ENCODE measurements at places on chromosomes 16 and 17.

GRCh38 chr16:82523815-82524214 is 103.0 kb upstream of the CDH13 start:
- no peak for DNase-seq

DNA sequence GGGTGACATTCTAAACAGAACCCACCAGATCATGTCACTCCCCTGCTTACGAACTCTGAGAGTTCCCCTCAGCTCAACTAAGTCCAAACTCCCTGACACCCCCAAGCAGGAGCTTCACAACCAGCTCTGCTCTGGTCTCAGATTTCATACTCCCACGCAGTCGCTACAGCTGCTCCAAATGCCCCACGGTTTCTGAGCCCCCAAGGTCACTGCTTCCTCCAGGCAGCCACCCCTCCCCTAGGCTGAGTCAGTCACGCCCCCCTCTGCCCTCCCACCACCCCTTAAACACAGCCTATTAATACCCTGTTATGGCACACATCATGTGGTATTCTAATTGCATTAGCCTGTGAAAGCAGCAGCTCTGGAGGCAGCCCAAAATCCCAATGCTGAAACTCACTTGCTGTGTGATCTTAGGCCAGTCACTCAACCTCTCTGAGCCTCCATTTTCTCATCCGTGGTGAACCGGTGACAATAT is 51.5 kb downstream of the GSG1L start:
- DNase-seq = no peak

GRCh38 chr16:57127037-57127763 is 34.8 kb downstream of the CPNE2 start:
- DNase-seq = no peak

GRCh38 chr17:56708220-56708558 is 114.7 kb downstream of the NOG start:
- DNase-seq = no peak

DNA sequence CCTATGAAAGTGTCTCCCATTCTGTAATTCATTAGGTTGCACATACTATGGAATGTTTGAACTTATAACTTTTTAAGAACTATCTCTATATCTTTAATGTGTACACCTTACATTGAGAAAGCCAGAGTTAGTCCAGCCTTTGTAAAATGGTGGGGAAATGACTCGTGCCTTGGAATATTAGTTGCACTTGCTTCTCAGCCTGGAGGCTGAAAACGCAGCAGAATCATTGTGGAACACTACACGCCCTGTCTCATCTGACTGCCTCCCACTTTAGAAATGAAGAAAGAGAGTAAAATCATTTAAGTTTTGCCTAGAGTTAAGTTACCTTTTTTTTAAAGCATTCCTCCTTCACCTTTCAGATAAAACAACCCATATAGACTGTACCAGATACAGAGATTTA is 90.7 kb upstream of the WSB1 start:
- DNase-seq = no peak

DNA sequence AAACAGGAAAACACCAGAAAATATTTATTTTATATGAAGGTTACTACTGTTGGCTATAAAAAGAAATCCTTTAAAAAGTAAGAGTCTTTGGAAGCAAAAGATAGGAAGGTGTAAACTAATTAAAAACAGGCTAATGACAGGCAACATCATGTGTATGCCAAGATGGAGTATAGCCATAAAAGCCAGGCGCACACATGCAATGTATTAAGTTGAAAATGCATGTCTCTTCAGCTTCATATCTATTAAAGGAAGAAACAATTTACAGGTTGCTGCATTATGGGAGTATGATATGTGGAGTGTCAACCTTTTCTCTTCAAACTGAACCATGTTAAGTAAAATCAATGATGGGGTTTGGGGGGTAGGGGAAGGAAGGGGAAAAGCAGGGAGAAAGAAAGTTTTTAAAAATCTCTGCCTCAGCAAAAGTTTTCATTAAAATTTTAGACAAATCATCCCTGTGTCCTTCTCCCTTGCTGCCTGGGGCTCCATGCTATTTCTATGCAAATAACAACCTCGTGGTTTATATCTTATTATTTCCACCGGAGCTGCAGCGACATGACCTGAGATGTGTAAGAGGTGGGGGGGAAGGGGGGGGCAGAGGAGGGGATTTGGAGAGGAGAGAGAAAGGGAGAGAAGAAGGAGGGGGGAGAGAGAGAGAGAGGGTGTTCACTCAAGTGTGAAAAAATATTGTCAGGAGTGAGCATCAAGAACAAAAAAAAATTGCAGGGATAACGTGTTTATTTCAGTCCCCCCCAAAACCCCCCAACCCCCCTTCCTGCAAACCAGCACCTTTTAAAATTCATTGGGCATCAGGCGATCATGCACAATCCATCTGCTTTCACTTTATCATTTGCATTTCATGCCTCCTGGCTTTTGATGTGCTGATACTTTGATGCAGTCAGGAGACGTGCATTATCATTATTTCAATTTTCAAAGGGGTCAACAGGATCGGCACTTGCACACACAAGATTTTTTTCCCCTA is 197.6 kb downstream of the AATF start:
- DNase-seq = no peak

DNA sequence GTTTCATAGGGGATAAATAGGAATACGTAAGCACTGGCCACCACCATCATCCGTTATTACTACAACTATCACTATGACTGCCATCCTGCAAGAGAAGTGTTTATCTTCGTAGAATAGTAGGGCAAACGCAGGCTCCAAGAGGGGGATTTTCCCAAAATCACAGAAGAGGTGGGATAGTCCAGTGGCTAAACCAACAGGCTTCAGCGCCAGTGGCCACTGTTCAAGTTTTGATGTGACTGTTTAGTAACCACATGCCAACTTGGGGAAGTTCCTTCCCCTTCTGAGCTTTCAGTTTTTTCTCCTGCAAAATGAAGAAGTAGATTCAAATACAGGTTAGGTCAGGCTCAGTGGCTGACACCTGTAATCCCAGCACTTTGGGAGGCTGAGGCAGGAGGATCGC is 60.7 kb upstream of the GRIN2A start:
- no peak for DNase-seq

- no peak for DNase-seq
Observed at GRCh38 chr16:85437166-85438052, 175.7 kb upstream of the GSE1 start.

GRCh38 chr16:24367186-24367710 is 111.1 kb downstream of the CACNG3 start:
- no peak for DNase-seq

GRCh38 chr16:65919145-65919985 is 447.1 kb upstream of the CDH5 start:
- DNase-seq = no peak

Measured in CD4-positive, alpha-beta T cell treated with Interleukin-10 for 1 hour (primary cell).